LHCN-M2 (cell line): ENCODE measurements at places on chromosomes 2 and 18.

DNA sequence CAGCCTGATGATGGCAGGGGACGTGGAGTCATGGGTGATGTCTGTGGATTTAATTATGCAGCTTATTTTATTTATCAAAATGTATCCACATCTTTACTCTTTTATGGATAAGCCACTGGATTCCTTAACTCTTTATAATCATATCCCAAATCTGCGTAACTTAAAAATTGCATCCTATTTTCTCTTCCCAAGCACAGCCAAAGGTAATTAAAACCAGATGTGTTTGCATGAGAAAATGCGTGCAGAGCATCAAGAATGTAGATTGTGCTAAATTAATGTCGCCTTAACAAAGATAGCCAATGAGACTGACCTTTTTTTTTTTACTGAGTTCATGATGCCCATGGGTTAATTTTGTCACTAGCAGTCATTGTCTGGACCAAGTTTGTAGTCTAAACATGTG lies 10.0 kb downstream of the SH3RF3 start:
- DNase-seq = no peak

DNA sequence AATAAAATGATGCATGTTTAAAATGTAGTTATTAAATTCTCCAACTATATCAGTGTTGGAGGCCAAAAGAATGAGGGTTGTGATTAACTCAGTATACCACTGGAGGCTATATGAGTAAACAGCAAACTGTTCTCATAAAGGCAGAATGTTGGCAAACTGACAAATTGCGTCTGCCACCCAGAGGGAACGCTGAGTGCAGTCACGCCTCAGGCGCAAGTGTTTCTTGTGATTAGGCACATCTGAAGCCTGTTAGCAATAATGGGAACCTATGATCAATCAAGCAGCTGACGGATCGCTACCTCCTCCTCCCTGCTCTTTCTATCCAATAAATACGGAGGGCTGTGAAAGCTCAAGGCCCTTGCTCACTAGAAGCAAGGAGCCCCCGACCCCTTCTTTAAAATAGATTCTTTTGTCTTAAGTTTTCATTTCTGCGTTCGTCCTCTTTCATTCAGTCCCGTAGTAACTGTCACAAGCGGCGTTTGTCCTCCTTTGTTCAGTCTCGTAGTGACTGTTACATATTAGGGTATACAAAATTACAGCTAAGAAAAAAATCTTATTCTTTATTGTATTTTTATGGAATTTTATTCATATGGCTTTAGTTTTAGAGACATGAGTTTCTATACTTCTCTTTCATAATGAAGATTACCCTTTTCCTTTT lies 16.3 kb upstream of the RMND5A start:
- peak; percentile 67 for DNase-seq

DNA sequence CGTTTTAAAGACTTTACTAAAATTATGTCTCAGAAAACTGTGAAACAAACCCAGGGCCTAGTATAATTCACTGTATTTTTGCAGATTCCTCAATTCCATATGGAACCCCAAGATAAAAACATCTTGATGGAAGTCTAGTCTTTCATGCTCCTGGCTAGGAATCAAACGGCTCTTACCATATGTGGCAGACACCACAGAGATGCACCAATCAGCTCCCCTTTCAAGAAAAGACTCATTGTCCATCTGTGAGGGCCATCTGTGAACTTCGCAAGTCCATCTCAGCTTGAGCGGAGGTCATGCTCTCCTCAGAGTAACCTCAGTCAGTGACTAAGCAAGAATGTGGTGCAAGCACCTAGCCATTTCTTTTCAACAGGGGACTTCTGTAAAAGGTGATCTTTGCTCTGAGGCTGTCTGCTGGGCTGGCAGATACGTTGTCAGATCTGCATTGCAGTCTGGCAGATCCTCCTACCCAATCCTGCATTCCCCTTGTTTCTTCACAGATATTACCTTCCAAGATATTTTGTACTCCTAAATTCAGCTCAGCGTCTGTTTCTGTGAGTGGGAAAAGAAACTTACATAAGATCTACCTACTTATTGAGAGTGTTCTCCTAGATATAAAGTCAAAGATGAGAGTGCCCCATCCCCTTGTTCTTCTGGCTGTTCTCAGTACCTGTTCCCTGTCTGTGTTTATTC lies 419.3 kb downstream of the SPAG16 start:
- DNase-seq = no peak

DNA sequence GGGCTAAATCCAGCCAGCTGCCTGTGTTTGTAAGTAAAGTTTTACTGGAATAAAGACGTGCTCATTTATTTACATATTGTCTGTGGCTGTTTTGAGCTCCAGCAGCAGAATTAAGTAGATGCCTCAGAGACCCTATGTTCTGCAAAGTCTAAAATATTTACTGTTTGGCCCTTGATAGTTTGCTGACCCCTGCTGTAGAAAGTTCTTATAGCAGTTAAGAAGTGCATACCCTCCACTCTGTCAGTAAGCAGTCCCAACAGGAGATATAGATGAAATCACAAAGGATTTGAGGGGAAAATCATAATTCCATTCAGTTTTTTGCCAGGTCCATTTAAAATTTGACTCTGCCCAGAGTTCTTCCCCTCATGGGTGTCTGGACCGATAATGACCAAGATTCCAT lies 50.1 kb upstream of the ITM2C start:
- DNase-seq = no peak

DNA sequence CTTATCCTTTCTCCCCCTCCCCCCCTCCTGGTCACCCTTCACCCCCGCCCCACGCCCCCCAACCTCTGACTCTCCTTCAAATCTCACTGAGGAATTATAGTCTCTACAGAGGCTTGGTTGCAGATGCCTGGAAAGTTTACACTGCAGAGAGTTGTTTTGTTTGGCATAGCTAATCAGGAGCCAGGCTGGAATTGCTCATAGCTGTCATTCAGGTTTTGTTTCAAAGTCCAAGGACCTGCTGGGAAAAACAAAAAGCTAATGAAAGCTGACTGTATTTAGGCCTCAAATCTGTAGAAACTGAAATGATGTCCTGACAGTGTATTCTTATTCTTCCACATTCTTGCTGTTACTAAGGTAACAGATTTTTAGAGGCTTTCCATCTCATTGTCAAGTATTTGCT lies 22.6 kb downstream of the GREB1L start:
- DNase-seq = peak; percentile 57

DNA sequence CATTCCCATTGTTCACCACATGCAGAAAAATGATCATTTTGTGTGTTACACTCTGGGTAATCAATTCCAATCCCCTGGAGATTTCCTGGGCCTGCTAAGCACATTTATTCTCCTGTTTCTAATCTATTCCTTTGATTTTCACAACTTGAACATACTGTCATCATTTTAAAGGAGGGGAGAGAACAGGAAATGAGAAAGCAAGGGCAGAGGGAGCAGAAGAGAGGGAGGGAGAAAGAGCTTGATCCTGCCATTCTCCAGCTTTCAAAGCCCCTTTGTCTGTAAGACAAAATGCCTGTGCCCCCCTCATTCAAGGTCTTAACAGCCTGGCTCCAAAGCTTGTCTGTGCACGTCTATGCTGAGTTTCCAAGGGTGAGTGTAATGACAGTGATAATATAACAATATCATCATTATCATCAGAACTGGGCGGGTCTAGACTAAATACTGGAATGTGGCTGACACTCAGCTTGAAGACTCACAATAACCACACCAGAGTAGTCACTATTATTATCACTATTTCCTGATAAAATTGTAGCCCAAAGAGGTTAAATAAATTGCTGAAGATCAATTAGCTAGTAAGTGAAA lies 164.4 kb upstream of the KLHL29 start:
- no peak for DNase-seq

GRCh38 chr2:97911206-97911921 lies 84.4 kb downstream of the TMEM131 start:
- peak; percentile 75 for DNase-seq

DNA sequence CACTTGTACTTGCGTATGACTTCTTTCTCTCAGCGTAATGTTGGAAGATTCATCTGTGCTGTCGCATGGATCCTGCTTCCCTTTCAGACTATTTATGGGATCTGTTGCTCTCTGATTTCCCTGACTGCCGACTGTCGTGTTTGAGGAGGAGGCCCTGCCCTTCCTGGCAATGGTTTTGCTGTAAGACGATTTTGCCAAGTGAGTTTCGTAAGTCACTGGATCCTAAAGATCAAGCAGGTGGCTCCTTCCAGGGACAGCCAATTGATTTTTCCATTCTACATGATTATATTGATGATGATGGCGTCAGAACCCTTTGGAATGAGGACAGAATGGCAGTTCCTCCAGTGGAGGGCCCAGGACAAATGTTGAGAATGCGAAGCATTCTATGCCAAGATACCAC lies 8.7 kb upstream of the B3GNT2 start:
- no peak for DNase-seq

GRCh38 chr2:65003037-65003436 lies 13.8 kb downstream of the SLC1A4 start:
- DNase-seq = no peak

GRCh38 chr18:23828426-23828825 lies 139.2 kb downstream of the LAMA3 start:
- peak; percentile 84 for DNase-seq

DNA sequence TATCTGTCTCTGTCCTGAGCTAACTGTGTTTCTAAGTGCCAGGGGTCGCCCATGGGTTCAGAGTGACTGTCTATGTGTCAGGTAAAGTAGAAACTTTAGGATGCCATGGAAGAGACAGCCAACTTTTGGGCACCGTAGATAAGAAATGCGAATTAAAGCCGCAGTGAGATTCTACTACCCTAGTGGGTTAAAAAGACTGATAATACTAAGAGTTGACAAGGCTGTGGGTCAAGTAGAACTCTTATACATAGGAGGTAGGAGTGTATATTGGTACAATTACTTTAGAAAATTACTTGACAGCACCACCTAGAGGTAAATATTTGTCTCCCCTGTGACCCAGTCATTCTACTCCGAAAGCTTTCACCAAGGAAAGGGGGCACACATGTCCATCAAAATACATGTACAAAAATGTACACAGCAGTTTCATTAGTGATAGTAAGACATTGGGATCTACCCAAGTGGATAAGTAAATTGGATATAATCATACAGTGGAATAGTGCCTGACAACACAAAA lies 371.3 kb downstream of the SLC4A3 start:
- no peak for DNase-seq

DNA sequence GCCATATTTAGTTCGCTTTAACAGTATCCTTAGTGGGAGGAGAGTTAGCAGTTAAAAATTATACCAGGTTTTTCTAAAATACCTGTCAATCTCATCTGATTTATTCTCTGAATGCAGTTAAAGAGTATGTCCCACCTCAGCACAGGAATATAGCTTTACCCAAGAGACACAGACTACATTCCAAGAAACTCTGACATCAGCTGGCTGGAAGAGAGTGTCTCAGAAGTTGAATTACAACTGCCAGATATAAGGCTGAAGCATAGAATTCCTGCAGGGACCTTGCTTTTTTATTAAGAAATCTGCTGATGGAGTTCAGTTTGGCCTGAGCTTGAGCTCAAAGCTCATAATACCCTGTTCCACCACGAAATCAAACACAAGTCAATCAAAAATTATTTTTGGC lies 25.4 kb upstream of the CNTNAP5 start:
- no peak for DNase-seq

- DNase-seq = no peak
Measured at GRCh38 chr2:231710799-231711676, 2.7 kb downstream of the PTMA start.
